ENCODE measurements at places on chromosomes 4 and X.

DNA sequence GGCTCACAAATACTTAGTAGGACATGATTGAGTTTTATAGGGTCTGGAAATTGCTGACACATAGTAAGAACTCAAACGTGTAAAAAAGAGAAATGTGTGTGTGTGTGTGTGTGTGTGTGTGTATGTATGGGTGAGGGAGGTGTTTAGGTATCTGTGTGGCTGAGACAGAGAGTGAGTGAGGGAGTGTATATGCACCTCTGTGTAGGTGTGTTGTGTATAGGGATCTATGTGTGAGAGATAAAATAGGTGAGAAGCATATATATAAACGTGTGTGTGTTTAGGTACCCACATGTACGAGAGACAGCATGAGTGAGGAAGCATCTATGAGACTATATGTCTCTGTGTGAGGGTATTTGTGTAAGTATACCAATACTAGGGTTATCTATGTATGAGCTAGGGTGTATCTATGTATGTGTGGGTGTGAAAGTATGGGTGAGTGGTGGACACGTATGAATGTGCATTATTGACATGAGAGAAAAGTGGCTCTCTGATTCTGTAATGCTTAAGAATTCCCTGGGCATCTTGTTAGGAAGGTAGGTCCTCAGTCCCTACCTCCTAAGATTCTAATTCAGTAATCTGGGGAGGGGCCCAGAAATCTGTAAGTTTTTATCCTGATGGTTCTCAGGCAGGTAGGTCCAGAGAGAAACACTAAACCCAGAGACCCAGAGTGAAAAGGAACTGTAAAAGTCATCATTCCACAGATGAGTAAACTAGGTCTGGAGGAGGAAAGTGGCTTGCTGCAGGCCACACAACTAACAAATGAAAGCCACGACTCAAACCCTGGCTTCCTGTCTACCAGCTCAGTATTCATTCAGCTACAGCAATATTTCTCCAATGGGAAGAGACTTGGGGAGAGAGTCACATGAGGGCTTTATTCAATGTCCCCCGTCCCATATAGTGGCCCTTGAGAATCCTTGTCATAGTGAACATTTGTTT is 237.0 kb downstream of the IDS start:
- DNase-seq = no peak

DNA sequence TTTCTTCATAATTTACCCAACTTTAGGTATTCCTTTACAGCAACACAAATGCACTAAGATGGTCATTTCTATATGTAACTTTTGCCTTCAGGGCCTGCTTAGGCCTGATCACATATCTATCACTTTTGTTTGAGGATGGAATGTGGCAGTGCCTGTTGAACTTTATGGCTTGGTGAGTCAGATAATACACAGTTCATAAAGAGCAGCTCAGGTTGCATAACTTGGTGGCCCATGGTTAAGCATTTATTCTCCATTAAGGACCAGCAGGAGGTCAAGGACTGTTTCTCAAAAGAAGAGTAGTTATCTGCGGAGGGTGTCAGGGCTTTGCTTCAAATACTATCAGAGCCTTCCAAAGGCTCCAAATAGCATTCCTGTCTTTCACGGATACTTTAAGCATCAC is 124.1 kb upstream of the PDHA2 start:
- no peak for DNase-seq

DNA sequence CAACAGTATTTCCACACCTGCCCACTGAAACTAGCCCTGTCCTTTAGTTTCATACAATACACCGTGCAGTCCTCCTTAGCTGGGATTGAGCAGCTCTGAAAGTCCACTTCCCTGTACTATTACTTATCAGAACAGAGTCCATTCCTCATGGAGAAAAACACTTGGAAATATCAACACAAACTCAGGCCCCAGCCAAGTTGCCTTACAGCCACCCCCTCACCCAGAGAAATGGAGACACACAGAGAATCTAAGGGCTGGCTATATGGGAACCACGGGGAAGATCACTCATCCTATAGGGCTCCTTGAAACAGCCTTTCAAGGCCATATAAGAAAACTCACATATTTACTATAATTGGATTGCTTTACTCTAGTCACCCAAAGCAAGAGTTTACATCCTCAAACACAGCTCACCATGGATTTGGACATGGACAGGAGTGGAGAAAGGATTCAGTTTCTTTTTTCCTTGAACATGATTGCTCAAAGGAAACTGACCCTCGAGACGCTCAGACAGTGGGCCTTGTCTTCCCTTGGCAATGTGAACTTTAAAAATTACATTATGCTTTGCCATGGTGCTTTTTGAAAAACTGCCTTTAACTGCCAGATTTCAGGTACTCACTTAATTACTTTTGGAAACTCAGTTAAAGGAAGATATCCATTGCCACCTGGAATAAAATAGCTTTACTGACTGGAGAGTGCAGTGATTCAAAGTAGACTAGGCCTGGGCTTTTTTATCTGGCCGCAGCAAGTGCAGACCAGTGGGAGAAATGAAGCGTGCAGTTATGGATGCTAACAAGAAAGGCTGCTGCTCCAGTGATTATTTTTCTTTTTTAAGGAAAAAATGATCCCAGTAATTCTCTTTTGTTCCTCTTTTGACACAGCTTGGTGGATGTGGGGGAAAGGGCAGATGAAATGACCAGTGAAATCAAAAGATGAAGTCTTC is 1.6 kb downstream of the SCARB2 start:
- no peak for DNase-seq

DNA sequence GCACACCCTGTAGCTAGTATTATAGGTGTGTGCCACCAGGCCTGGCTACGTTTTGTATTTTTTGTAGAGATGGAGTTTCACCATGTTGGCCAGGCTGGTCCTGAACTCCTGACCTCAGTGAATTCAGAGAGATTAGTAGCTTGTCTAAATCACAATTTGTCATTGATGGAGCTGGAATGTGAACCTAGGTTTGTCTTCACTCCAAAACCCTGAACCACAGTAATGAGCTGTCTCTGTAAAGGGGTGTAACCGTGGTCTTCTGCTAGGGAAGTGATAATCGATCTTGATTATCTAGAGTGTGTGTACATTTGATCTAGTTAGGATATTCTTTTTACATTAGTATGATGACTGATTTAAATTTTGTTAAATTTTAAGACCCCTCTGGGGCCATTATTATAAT is 8.3 kb downstream of the ARHGAP10 start:
- DNase-seq = no peak

DNA sequence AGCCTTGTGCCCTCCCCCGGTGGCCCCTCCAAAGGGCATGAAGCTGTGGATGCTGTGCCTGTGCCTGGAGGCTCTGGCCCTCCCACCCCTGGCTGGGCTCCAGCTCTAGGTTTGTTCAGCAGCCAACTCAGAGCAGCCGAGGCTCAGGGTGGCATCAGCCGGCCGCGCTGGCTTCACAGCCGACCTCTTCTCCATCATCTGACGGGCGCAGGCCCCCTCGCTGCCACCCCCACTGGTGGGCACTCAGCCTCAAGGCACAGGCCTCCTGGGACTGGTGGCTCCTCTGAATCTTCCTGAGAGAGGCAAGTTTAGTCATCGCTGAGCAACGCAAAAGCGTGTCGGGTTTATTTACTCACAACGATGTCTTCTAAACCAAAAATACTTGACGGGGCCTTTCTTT is 46.0 kb downstream of the PCGF3 start:
- DNase-seq = no peak

GRCh38 chrX:132877954-132878536 is 80.4 kb downstream of the HS6ST2 start:
- DNase-seq = no peak

DNA sequence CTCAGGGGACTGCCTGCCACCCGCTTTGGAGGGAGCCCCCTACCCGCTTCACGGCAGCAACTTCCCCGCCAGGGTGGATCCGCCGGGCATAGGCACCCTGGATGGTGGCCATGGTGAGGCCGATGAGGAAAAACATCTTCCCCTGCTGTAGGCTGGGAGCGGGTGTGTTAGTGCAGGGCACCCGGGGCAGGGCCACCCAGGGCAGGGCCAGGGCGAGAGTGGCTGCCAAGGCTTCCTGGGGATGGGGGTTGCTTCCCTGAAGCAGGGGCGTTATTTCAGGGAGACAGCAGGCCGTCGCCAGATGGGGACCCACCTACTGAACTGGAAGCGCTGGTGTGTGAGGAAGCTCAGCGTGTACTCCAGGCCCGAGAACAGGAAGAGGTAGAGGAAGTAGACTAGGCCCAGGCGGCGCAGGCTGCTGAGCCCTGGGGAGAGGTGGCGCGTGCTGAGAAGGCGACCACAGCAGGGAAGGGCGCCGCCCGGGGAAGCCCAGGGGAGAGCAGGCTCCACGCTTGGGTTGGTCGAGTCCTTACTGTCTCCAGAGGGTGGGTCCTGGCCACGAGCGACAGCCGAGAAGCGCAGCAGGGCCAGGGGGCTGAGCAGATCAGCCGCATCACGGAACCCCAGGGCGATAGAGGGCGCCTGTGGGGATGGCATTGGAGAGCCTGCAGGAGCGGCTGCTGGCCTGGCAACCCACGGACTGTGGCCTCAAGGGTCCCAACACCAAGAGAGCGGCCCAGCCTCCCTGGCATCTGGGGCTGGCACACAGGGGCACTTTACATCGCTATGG is 31.5 kb downstream of the NOP14 start:
- no peak for DNase-seq

GRCh38 chr4:43481526-43481925 is 589.0 kb downstream of the GRXCR1 start:
- no peak for DNase-seq

DNA sequence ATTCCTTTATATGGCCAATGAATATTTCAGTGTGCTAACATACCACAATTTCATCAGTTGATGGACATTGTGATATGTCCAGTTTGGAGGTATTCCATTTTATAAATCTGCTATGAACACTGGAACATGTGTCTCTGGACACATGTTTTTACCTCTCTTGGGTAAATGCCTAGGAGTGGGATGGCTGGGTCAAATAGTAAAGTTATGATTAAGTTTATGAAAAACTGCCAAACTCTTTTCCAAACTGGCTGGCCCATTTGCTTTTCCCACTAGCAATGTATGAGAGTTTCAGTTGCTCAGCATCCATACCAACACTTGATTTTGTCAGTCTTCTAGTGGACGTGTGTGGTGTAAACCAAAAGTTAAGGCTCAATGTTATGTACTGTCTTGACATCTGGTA is 40.5 kb downstream of the CEP44 start:
- DNase-seq = no peak

DNA sequence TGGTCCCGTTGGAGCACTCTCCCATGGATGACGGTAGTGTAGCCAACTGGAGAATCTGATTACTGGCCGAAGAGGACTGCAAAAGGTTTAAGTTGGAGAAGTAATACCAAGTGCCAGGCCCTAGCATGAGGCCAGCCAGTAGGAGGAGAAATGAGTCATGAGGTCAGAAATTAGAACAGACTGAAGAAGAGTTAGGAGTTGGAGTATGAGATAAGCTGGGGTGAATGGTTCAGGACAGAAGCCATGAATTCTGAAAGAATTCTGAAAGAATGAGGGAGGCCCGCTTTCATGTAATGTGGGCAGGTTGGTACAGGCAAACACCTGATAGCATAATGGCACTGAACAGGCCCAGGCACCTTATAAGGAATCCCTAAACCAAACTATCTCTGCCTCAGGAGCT is 18.4 kb upstream of the STK26 start:
- no peak for DNase-seq

- DNase-seq = no peak
Observed at GRCh38 chr4:77072195-77072753, 3.5 kb downstream of the CCNI start.

DNA sequence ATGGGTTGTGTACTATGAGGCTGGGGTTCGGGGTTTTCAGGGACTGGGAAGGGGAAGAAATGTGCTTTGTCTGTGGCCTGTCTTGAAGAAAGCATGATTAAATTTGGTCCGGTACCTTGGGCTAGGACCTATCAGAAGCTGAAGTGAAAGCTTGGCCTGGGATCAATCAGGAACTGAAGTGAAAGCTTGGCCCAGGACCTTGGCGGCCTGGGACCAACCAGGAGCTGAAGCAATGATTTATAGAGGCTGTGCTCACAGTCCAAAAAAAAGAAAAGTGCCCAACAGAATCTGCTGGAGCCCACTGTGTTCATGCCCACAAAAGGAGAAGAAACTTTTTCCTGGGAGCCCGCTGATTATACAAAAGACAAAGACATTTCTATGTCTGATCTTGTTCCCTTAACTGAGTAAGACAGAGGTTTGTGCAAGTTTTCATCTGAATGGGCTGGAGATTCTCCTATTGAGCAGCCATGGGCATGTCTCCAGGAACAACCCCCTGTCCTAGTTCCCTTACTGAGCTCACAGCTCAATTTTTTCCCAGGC is 1427.9 kb downstream of the FAM133A start:
- DNase-seq = no peak

DNA sequence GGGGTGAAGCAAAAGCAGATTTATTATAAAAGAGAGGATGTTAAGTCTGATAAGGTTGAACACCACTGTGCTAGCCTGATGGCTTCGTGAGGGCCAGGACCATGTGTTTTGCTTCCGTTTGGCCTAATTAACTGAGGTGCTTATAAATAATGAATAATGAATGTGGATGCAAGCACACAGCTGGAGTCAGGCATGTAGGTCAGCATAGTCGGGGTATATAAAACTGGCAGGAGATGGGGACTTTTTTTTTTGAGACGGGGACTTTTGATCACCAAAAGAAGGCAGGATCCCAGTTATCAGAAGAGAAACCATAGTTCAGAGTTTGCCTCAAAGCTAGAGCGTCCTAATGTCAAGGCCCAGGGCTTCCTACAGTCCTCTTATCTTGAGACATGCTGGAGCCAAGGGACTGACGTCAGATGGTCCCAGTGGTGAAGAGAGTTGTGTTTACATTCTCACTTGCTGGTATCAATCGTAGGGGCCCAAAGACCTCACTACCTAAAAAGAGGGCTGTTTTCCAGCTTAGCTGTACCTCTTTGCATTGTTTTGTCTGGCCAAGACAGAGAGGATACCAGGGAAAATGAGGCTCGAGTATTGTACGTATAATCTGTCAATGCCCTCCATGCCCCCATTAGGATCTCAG is 50.4 kb downstream of the RTL9 start:
- DNase-seq = no peak

- DNase-seq = no peak
Observed at GRCh38 chr4:2338754-2339457, 77.0 kb upstream of the MXD4 start.

GRCh38 chrX:65667503-65668376 is at the start of gene MSN:
TSS of gene MSN (plus strand) at chrX:65667654. CDS start at chrX:65667842, 188 bp downstream.
- peak; percentile 41 for DNase-seq

DNA sequence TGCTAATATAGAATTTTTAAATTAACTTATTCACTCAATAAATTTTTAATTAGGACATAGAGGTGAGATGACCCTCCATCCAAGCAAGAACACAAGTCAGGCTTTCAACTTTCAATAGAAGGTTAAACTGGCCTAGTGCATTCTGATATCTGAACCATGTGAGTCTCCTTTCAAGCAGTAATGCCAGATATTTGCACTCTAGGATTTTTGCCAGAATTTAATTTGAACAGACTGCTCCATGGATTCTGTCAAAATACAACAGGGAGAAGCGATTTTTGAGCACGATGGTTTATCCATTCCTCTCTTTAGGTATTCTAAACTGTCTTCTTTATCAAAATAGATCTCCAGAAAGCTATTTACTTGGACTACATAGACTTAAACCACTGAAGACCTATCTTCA is 72.0 kb upstream of the DCLK2 start:
- no peak for DNase-seq

- DNase-seq = no peak
Observed at GRCh38 chr4:1669850-1670249, 14.3 kb downstream of the FAM53A start.
